ENCODE measurements at places on chromosomes 1 and 21. TPM values are rescaled to one million over a fixed set of nuclear protein-coding genes. Genes with fewer than 3 reads are reported as not detected.

Gene SNX27
- total RNA-seq = 16.4 TPM

Gene INAVA
- 54.8 TPM for total RNA-seq

Gene CD164L2
- 12.2 TPM for total RNA-seq

Gene LINGO4
- total RNA-seq = not detected

Data from esophagus mucosa (tissue), 1 donor.